Renal cortical epithelial cell (primary cell): ENCODE measurements at places on chromosomes 11 and 22. TPM values are rescaled to one million over a fixed set of nuclear protein-coding genes. Genes with fewer than 3 reads are reported as not detected.

The SLC7A4 gene
- 0.20 TPM in 1 of 2 replicates, not detected in the other for total RNA-seq

The KIF18A gene
- 8.0 and 9.2 TPM in 2 replicates for total RNA-seq

The HEPHL1 gene
- 0.35 and 0.69 TPM in 2 replicates for total RNA-seq

The ASRGL1 gene
- 11.6 and 63.3 TPM in 2 replicates for total RNA-seq

The MYEOV gene
- total RNA-seq, result 0.25 and 13.5 TPM in 2 replicates

The KCTD21 gene
- total RNA-seq, result 11.8 and 12.6 TPM in 2 replicates
